ENCODE measurements at places on chromosomes 12 and 14.

- no peak for DNase-seq
Observed at GRCh38 chr12:113748707-113749432, 217.3 kb downstream of the RBM19 start.

- no peak for DNase-seq
Observed at GRCh38 chr12:87870493-87871460, 158.4 kb downstream of the C12orf50 start.

DNA sequence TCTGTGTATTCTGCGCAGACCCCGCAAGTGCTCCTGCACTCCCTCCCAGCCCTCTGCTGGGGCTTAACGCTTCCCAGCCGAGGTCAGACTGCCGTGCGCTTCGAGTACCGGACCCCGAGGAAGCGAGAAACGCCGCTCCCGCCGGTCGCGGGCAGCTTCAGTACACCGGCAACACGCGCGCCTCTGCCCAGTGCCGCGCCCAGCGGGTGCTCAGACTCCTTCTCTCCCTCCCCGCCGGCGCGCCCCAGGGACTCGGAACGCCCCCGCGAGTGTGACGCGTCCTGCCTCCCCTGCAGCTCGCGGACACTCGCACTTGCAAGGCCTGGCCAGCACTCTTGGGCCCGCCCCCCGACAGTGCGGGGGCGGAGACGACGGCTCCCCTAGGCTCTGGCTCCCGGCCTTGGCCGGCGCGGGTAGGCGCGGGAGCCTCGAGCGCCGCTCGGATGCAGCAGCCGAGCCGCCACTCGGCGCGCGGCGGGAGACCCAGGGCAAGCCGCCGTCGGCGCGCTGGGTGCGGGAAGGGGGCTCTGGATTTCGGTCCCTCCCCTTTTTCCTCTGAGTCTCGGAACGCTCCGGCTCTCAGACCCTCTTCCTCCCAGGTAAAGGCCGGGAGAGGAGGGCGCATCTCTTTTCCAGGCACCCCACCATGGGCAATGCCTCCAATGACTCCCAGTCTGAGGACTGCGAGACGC is at the start of gene PTGER2:
PTGER2 (plus strand) TSS at position 410 of the 692 bp plus-strand sequence; CDS start at position 647, 237 bp downstream.
- no peak for DNase-seq

DNA sequence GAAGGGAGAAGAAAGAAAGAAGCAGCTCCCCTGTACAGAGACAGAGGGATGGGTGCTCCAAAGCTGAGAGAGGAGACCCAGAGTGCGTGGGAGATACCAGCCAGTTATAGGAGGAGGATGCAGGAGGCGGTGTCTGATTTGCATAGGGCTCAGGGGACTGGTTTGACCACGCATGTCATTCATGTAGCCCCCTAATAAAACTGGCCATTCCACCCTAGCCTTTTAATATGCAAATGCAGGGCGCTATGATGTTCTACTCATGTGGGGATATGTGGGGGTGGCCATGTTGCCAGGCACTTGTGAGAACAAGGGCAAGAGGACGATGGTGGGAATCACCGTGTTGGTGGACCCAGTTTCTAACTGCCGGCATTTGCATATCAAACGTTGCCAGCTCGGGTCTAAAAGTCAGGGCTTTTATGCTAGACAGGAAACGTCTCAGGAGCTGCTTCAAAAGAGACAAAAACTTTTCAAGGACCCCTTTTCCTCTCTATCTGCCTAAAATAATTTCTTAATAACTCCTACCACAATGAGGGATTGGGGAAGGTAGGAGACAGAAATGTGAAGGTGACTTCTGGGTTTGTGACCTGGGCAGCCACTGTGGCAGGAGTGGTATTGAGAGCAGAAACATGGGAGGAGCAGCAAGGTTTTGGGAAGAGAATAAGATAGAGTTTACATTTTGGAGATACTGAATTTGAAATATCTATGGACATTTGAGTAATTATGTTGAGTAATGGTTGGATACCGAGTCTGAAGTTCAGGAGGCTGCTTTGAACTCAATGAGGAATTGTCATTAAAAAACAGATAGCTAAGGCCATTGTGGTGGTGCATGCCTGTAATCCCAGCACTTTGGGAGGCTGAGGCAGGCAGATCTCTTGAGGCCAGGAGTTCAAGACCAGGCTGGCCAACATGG is 2.2 kb upstream of the ATXN3 start:
- DNase-seq: no peak

- DNase-seq: peak; percentile 50
Observed at GRCh38 chr12:56158926-56159461, 835 bp downstream of the MYL6 start.

DNA sequence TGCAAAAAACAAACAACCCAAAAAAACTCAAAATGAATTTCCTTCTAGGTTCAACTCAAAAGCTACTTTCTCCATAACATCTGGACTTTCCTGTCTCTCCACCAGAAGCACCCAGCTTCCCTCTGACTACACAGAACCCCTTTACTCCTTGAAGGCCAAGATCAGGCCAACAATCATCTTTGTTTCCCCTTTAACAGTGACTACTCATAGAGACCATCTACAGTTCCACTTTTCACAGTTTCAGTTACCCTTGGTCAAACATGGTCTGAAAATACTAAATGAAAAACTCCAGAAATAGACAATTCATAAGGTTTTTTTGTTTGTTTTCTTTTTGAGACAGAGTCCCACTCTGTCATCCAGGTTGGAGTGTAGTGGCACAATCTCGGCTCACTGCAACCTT is 11.8 kb downstream of the GCH1 start:
- DNase-seq: no peak

DNA sequence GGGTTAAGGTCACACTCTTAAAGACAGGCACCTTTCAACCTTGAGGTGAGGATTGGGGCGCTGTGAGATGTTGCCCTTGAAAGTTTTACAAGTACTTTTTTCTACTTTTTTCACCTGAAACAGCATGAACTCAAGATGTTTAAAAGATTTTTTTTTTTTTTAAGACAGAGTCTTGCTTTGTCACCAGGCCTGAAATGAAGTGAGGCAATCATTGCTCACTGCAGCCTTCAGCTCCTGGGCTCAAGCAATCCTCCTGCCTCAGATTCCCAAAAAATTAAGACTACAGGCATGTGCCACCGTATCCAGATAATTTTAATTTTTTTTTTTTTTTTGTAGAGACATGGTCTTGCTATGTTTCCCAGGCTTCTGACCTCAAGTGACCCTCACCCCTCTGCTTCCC is 243.9 kb downstream of the DIO2 start:
- no peak for DNase-seq

DNA sequence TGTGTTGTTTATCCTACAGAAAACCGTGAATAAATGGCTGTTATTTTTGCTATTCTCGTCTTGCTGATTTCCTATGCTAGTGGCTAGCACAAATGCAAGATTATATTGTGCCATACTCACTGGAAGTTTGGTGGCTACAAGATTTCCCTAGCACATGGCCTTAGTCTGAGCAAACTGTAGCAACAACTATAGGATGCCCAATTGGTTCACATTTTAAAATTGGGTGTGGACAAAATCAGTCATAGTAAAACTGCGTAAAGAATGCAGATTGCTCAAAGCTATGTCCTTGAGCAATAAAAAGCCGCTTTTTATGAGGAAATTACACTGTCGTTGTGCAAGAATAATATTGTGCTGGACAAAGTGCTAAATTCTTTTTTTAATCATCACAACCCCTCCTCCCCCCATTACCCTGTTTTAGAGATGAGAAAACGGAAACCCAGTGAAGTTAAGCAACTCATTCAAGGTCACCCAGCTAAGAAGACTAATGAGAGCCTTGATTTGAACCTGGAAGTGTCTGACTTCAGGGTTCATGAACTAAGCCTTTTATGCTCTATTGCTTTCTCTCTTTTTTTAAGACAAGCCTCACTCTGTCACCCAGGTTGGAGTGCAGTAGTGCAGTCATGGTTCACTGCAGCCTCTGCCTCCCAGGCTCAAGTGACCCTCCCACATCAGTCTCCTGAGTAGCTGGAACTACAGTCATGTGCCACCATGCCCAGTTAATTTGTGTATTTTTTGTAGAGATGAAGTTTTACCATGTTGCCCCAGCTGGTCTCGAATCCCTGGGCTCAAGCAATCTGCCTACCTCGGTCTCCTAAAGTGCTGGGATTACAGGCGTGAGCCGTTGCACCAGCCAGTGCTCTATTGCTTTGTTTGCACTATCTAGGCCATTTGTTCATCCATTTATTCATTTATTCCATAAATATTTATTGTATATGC is 73.6 kb downstream of the SRGAP1 start:
- peak; percentile 61 for DNase-seq

- DNase-seq: no peak
Observed at GRCh38 chr12:50458606-50459005, 46.2 kb upstream of the DIP2B start.

DNA sequence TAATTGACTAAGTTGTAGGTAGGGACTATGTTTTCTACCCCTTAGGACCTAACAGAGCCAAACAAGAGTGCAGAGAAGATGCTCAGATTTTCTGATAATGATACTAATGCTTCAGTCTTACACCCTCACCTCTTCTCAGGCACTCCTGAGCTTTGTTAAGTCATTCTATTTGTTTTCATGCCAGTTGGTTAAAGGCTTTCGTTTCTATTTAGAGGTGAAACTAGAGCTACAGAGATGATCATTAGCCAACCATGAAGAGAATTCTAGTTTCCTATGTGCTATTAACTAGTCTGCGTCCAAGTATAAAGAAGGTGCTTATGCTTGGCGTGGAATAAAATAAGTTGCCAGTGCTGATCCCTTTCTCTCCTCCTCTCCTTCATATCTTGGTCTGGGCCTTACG is 34.6 kb upstream of the PYGL start:
- DNase-seq: no peak

- no peak for DNase-seq
Observed at GRCh38 chr14:99598774-99599173, 5.2 kb downstream of the CCDC85C start.

- peak; percentile 74 for DNase-seq
Observed at GRCh38 chr12:89244536-89244935, 107.8 kb downstream of the DUSP6 start.
